ELR (cell line): ENCODE measurements at places on chromosomes 4 and X.

- no peak for DNase-seq
Observed at GRCh38 chrX:139825618-139826017, 107.2 kb downstream of the ATP11C start.

- DNase-seq, result no peak
Observed at GRCh38 chr4:175905925-175906324, 93.9 kb upstream of the GPM6A start.

GRCh38 chrX:71995122-71995521, 84.5 kb downstream of the NHSL2 start:
- DNase-seq, result no peak

- peak; percentile 61 for DNase-seq
Observed at GRCh38 chr4:83599183-83599582, 63.3 kb downstream of the GPAT3 start.

GRCh38 chr4:183600189-183600685, 58.7 kb downstream of the RWDD4 start:
- DNase-seq, result peak; percentile 40

GRCh38 chr4:537436-538264, 38.4 kb downstream of the TMEM271 start:
- DNase-seq, result no peak

- peak; percentile 3 for DNase-seq
Observed at GRCh38 chr4:88054229-88054628, 46.8 kb downstream of the PKD2 start.

GRCh38 chr4:86130160-86130933, 229.5 kb downstream of the MAPK10 start:
- no peak for DNase-seq

DNA sequence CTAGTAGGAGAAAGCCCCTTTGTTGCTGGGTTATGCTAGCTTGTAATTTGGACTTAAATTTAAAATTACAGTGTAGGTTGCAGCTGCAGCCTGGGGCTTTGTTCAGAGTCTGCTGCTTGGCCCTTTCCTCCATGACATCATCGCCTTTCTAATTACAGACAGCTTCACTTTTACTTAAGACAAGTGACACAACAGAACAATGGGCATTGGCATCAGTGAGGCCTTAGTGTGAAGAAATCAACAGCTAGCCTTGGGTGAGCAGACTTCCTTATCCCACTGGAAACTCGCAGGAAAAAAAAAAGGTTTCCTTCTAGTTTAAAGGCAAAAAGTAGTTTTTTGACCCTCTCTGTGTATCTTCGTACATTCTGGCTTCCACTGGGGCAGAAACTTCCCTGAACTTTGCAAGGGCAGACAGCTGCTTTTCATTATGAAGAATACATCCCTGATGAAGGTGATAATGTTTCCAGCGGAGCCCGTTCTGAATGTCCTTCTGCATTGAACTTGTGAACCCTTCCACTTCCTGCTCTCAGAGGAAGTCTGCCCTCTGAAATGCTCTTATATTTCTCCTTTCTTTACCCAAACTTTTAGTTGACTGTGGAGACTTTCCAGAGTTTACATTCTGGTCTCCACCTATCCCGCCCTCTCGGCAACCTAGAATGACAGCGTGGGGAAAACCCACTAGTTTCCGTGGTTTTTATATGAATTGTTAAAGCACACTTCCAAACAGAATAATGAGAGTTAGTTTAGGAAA, 123.2 kb upstream of the FAM9C start:
- no peak for DNase-seq

DNA sequence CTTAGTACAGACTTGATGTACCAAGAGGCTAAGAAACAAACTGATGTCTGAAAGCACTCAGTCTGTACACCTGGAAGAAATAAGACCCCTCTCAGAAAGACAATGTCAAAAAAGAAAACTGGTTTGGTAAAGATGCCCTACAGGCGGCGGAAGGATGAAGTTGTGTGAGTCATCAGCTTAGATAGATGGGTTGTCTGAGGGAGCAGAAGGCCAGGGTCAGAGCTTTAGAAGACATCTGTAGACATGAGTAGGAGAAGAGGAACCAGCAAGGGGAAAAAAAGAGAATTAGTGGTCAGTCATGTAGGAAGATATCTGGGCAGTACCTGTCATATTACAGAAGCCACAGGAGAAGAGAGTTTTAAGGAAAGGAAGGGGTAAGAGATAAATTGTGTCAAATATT, 8.3 kb downstream of the SRPX2 start:
- no peak for DNase-seq

- DNase-seq, result no peak
Observed at GRCh38 chr4:185110375-185110823, 32.7 kb upstream of the SLC25A4 start.

GRCh38 chrX:29376584-29376983, 789.3 kb downstream of the IL1RAPL1 start:
- DNase-seq, result no peak

DNA sequence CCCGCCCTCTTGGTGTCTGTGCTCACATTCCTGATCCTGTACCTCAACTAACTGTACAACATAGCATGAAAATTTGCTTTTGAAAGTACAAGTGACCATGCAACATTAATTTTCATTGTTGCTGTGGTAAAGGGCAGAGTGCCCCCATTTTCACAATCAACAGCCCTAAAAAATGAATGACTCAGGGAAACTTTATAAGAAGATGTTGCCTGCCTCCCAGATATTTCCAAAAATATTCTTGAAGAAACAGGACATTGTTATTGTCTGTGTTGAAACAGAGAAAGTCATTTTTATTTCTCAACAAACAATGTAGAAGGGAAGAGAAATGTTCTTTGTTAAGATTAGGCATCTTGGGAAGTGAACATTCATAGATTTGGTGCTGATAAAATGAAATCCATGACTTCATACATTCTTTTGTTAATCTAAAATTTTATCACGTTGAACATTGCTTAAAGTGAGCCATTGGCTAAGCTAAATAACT, 113.9 kb upstream of the ANXA3 start:
- DNase-seq, result no peak

GRCh38 chr4:184415071-184415470, 59.3 kb downstream of the IRF2 start:
- DNase-seq, result no peak

- no peak for DNase-seq
Observed at GRCh38 chrX:106899276-106899675, 3.9 kb downstream of the RIPPLY1 start.

DNA sequence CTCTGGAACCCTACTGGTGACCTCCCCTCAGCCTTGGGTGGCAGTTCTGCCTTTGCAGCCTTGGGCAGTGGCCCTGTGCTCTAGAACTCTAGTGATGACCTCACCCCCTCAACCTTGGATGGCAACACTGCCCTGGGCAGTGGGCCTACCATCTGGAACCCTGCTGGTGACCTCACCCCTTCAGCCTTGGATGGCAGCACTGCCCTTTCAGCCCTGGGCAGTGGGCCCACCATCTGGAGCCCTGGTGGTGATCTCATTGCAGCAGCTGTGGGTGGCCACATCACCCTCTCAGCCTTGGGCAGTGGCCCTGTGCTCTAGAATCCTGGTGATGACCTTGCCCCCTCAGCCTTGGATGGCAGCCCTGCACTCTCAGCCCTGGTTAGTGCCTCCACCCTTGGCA, 129.3 kb downstream of the RBMX2 start:
- no peak for DNase-seq

DNA sequence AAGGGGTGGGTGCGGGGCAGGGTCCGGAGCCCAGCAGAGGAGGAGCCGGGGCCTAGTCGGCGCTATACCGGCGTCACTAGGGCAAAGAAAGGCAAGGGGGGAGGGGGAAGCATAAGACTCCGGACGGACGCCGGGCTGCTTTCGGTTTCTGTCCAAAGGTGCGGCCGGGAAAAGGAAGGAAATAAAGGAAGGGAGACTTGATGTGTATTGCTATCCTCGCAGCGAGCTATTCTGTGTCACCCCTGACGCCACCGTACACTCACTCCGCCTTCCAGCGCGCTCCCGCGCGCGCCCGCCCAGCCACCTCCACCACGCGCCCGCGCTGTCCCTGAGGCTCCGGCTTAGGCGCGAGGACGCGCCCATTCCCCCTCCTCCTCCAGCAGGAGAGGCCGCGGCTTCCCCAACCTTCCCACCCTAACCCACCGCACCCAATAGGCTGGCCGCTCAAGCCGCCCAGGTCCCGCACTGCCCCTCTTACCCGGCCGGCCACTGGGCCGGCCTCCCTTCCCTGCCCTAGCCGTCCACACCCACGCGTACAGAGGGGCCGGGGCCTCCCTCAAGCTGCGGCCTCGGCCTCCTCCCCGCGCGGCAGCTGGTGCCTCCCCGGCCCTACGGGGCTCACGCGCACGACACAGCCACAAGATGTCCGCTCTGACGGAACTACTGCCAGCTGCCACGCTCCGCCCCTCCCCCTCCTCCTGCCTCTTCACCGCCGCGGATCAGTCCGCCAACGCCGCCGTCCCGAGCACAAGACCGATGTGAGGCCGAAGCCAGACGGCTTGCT, at the start of gene UBE2D3:
TSS of gene UBE2D3 (minus strand) at position 662 of the 784 bp plus-strand sequence. CDS start 1,043 bp downstream, outside the sequence.
- peak; percentile 91 for DNase-seq

- DNase-seq, result peak; percentile 59
Observed at GRCh38 chrX:78104447-78105176, 564 bp downstream of the PGK1 start.
